ENCODE measurements at places on chromosomes 6 and 20.

DNA sequence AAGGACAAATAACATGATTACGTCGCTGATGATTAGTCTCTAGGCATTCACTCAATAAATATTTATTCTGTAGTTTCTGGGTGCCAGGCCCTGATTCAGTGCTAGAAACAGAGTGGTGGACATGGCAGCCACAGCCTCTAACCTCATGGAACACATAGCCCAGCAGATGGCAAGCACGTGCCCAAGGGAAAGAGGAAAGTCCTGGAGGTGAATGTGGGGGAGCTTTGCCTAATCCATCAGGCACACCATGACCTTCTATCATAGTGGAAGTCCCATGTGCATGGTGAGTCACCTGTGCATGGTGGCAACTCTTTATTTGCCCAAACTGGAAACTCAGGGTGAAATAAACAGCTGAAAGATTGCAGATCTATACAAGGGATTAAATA is 143.0 kb upstream of the TNFAIP3 start:
- DNase-seq = no peak

DNA sequence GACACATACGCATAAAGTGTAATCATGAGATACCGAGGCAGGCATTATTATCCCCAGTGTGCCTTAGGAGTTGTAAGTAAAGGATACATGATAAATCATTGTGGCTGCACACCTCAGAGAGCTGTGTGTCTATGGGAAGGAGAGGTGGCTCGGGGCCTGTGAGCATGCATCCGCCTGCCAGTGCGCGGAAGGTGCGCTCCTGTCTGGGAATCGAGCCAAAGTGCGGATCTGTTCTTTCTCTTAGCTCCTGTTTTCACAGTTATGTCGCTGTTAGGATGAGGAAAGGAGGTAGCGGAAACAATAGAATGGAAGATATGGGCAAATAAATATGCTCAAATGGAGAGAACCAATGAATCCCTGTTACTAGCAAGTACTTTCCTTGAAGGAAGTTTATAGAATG is 98.0 kb downstream of the ANKRD6 start:
- DNase-seq = no peak

- DNase-seq = no peak
Measured at GRCh38 chr6:39964530-39964929, 30.3 kb upstream of the MOCS1 start.

- no peak for DNase-seq
Measured at GRCh38 chr6:162198076-162198475, 529.5 kb downstream of the PRKN start.

DNA sequence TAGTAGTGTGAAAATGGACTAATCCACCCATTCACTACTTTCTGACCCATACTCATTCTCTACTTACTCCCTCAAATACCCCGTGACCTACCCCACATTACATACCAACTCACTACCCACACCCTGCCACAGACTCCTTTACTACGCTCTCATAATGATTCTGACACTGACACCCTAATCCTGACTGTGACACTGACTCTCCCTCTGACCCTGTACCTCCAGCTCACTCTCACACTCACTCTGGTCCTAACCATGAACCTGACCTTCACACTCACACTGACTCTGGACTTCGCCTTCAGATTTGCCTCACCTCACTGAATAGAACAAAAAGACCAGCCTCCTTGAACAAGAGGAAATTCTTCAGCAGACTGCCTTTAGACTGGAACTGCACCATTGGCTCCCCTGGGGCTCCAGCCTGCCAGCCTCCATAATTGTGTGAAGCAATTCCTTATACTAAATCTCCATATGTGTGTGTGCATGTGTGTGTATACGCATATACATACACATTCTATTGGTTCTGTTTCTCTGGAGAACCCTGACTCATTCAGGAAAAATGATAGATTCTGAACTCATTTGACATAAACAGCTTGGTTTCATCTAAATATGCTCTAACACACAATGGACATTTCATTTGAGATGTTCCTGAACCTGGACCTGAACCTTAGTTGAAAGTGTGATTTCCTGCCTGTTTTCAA is 10.5 kb upstream of the ZNF343 start:
- DNase-seq = no peak
